ENCODE measurements at places on chromosomes 11 and 22.

GRCh38 chr22:23682827-23683355, 7.9 kb upstream of the RGL4 start:
- DNase-seq, result no peak

GRCh38 chr11:126284829-126285228, 1.9 kb downstream of the TIRAP start:
- peak; percentile 68 for DNase-seq

GRCh38 chr22:34017205-34017604, 96.9 kb upstream of the LARGE1 start:
- no peak for DNase-seq

DNA sequence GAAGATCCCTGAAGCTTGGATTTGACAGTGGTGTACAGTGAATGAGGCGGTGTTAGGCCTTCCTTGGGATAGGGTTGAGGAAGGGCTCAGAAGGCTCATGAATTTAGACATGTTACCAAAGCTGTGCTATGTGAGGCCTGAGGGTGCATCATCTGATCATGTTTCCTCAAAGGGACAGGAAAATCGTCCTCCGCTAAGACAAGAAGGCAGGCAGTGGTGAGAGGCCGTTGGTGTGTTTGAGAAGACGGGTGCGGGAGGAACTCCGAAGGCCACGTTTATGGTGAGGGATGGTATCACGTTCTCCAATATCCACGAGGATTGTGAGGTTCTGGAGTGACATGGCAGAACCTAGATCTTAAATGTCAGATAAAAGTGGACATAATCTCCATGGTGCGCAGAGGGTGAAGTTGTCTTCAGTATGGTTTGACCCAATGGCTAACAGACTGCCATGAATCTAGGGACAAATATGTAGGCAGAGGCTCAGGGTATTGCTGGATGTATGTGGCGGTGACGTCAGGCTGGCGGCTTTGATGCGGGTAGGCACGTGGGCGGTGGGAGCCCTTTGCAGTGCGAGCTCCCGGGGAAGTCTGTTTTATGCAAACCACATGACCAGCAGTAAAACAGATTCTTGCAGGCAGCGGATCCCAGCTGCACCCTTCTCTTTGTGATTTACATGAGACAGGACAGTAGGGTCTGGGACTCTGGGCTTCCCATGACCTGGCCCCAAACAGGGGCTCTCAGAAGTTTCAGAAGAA, 242.3 kb upstream of the B3GAT1 start:
- no peak for DNase-seq

DNA sequence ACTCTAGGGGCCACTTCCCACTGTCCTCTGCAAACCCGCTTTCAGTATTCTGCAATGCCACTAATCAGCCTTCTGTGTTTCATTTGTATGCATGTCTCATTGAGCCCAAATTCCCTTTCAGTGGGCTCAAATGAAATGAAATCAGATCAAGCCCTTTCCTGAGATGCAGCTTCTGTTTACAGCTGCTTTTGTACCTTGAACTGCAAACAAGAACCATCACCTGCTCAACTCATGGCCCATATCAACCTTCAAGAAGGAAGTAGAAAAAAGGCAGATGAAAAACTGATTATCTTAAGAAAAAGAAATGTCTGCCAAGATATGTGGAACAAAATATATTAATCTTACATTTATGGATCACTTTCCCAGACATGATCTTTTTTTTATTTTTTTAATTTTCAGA, 141.1 kb upstream of the ARHGAP42 start:
- no peak for DNase-seq

- DNase-seq, result peak; percentile 78
Measured at GRCh38 chr11:43852057-43852636, 28.5 kb upstream of the ALKBH3 start.

GRCh38 chr22:47334601-47335000, 572.2 kb downstream of the TBC1D22A start:
- DNase-seq, result no peak

GRCh38 chr22:19055801-19056200, 66.4 kb downstream of the DGCR2 start:
- DNase-seq, result no peak

DNA sequence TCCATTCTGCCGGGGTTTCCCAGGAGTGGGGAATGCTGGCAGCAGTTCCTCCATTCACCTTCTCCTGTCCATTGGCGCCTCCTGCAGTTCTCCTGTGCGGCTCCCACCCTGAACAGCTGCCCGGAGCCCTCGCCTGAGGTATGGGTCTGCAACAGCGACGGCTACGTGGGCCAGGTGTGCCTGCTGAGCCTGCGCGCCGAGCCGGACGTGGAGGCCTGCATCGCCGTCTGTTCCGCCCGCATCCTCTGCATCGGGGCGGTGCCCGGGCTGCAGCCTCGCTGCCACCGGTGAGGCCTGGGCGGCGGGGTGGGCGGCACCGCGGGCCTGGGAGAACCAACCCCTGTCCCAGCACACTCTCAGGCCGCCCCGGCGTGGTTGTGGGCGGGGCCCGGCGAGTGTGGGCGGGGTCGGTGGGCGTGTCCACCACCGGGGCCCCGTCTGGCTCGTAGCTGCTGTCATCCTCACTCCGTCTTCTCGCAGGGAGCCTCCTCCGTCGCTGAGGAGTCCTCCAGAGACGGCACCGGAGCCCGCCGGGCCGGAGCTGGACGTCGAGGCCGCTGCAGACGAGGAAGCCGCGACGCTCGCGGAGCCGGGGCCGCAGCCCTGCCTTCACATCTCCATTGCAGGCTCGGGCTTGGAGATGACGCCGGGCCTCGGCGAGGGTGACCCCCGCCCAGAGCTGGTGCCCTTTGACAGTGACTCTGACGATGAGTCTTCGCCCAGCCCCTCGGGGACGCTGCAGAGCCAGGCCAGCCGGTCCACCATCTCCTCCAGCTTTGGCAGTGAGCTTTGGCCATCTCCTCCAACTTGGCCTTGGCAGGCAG, 14.0 kb upstream of the RELT start:
- no peak for DNase-seq

GRCh38 chr11:19320827-19321226, 80.1 kb upstream of the E2F8 start:
- DNase-seq, result no peak

DNA sequence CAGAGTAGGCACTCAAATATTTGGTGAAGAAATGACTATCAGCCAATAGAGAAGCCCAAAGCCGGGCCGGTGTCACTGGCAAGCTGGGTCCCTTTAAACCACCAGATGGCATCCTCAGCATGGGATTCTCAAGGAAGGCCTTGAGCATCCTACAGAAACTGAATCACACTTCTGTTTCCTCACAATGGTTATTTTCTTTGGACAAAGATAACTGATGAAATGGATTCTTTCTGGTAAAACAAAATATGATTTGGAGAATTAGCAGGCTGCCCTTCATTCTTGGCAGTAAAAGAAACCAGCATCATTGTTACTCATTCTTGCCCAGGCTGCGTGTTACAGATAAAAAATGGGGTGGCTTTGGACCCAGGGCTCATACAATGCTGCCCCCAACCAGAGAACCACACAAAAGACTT, 30.3 kb upstream of the ASPHD2 start:
- DNase-seq, result peak; percentile 79

- peak; percentile 47 for DNase-seq
Measured at GRCh38 chr22:45226503-45227186, 14.0 kb downstream of the KIAA0930 start.

DNA sequence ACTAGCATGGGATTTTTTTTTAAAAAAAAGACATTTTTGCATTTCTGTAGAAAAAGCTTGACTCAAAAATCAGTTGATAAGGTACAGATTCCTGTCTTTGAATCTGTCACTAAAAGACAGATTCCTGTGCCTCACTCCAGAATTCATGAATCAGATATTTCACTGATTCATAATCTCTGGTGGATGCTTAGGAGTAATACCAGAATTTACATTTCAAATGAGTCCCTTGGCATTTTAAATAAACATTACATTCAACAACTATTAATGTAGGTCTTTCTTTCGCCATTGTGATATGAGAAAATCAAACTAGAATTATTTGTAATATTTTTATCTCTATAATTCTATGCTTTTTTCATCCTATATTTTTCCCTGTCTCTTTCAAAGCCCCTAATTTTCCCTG, 128.3 kb downstream of the APIP start:
- DNase-seq, result no peak

GRCh38 chr11:28448186-28448585, 340.0 kb downstream of the METTL15 start:
- no peak for DNase-seq

DNA sequence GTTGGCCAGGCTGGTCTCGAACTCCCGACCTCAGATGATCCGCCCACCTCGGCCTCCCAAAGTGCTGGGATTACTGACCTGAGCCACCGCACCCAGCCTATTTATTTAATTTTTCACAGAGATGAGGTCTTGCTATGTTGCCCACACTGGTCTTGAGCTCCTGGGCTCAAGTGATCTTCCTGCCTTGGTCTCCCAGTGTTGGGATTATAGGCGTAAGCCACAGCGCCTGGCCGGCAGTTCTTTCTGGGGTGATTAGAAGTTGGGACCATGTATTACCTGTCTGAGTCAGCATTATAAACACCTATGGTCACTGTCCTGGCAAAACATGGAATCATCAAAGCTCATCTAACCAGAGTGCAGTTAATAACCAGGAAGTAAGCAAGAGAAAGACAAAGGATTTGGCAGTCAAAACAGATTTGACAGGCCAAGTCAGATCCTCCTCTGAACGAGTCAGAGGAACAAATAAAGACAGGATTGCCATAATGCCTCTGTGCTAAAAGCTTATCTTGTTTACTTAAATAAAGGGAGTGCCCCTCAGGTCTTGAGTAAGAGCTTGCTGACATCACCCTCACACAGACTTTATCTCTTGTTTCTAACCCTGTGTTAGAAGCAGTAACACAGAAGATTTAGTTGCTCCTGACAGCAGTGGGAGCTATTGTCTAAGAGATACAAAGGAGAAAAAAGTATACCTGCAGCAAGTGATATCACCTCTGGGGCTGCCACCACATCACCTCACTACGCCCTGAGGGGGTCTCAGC, 3.7 kb downstream of the SERPIND1 start:
- DNase-seq, result no peak

GRCh38 chr11:20125927-20126326, 34.3 kb downstream of the DBX1 start:
- no peak for DNase-seq

DNA sequence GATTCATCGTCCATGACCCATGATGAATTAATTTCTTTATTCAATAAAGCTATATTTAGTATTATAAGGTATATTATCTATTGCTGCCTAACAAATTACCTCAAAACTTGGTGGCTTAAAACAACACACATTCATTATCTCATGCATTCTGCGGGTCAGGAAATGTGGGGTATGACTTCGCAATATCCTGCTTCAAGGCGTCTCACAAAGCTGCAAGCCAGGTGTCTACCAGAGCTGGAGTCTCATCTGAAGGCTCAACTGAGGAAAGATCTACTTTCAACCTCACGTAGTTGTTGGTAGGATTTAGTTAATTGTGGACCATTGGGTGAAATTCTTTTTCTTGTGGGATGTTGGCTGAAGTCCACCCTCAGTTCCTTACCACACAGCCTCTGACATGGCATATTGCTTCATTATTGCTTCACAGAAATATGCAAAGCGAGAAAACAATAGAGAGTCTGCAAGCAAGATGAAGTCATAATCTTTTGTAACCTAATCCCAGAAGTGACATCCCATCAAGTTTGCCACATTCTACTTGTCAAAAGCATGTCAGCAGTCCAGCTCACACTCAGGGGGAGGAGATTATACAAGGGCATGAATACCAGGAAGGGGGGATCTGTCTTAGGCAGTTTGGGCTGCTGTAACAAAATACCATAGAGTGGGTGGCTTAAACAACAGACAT, 45.1 kb downstream of the KREMEN1 start:
- no peak for DNase-seq

GRCh38 chr22:49068861-49069500, 758.7 kb downstream of the BRD1 start:
- no peak for DNase-seq

GRCh38 chr11:75579841-75580240, 17.8 kb downstream of the SERPINH1 start:
- no peak for DNase-seq

DNA sequence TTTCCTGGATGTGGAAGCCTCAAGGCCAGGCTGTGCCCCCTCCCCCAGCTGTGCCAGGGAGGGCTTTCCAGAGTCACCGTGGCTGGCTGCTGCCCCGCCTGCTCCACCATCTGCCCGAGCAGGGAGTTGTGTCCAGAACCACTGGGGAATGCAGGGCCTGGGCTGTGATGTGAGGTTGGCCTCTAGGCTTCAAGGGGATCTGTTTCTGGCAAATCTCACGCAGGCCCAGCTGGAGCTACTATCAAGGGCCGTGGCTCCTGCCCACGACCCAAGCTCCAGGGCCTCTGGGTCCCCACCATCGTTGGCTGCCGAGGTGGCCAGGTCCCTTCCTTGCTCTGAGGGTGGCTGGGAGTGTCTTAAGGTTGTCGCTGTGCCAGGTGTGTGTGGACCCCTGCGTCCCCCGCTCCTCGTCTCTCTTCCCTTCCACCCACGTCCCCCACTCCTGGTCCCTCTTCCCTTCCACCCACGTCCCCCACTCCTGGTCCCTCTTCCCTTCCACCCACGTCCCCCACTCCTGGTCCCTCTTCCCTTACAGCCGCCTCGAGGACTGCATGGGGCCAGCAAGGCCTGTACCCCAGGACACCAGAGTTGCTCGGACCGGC, 6.1 kb downstream of the BRSK2 start:
- DNase-seq, result no peak

DNA sequence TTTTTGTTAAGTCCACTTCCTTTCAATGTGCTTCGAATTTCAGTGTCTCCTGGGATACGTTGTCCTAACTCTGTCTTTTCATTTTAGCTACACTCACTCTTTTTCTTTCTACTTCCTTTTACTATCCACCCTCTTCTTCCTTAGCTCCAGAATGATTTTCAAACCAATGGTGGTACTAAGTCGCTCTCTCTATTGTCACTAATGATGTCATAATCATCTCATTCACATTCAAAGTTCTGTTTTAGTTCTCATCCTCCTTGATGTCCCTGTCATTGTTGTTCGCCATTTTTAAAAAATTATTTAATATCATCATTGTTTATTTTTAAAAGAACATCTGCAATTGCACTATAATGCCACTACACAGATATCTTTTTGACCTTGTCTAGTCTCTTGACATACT, 47.3 kb downstream of the NNMT start:
- no peak for DNase-seq

DNA sequence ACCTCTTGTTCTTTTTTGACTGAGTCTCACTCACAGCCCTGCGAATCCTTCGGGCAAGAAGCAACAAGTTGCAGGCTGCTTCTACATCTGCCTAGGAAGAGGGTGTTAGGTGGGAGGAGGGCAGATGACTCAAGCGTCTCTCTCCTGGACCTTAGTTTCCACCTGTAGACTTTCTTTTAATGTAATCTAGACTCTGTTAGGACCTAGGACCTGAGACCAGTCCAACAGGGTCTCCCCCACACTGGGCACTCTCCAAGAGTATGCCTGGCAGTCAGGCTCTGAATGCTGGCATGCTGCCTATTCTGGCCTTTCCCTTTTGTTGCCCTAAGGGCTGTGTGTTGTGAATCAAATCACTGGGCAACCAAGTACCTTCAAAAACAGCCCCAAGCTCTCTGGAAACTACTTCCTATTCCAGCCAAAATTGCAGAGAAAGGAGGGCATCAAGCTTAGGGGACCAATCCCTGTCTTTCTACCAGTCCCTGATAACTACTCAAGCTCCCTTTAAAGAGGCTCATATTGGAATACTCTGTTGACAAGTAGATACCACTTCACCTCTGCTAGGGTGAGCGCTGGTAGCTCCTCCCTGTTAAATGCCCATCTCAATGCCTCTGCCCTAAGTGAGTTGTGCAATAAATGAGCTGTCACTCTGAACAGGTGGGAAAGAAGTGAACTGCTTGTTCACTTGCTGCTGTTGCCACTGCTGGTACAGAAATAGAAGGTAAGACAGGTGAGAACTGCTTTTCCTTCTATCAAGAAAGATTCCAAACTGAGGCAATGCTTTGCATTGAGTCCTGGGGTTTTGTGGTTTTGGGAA, at the start of gene BBOX1:
Gene BBOX1 (plus strand): TSS at position 514 of the 814 bp plus-strand sequence. CDS start 14,616 bp downstream, outside the sequence.
- peak; percentile 64 for DNase-seq

Data from COLO829 (cell line).